ENCODE measurements at places on chromosomes 12 and 14.

DNA sequence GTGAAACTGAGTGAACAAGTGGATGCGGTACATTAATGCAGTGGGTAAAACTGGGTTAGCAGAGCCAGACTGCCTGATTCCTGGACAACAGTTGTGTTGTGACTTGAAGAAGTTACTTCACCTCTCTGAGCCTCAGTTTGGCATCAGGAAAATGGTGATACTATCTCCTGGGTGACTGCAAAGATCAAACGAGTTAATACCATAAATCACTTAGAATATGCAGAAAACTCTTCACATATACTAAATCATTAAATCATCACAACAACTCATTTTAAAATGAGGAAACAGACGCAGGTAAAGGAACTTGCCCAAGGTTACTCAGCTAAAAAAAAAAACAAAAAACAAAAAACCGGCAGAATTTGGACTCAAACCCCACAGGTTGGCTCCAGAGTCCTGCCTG, 811 bp downstream of the MTERF2 start:
- no peak for DNase-seq

- no peak for DNase-seq
Measured at GRCh38 chr14:21019366-21019765, 5.5 kb downstream of the NDRG2 start.

- DNase-seq = no peak
Measured at GRCh38 chr14:104116756-104117340, 21.5 kb upstream of the KIF26A start.

DNA sequence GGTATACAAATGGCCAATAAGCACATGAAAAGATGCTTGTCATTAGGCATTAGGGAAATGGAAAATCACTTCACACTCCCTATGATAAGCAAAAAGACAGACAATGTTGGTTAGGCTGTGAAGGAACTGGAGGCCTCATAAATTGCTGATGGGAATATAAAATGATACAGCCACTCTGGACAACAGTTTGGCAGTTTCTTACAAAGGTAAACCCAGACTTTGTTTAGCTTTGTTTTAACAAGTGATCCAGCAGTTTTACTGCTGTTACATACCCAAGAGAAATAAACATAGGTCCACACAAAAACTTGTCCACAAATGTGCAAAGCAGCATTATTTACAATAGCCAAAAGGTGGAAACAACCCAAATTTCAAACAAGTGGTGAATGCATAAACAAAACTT, 5.4 kb downstream of the RPS6KA5 start:
- DNase-seq = no peak

- no peak for DNase-seq
Measured at GRCh38 chr12:91053951-91054715, 3.7 kb downstream of the KERA start.

- DNase-seq = peak; percentile 60
Measured at GRCh38 chr12:6340032-6340638, 1.7 kb downstream of the TNFRSF1A start.

DNA sequence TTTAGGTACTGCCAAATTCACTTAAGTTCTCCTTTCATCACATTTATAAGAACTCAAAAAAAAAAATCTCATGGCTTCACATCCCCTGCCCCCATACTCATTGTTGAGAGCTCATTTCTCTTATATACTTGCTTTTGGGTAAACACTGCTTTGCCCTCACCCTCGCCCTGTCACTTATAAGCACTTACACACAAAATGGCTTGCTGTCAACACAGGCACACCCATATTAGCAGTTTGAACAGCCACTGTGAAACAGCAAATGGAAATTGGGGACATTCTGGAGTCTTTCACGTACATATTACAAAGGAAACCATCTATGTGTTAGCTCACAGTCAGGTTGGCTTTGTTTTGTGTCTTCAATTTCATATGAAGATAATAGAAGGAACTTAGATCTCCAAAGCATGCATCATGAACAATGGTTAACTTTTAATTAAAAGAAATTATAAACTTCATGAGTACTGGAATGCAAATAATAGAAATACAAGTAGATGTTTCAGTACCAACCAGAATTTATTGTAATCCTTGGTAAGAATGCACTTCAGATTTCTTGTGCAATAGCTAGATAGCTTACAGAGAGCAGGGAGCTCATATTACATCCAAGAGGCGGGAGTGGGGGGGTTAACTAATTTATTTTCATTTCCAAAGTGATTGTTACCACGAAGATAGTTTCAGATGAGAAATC, 272.2 kb downstream of the ALG10B start:
- no peak for DNase-seq

DNA sequence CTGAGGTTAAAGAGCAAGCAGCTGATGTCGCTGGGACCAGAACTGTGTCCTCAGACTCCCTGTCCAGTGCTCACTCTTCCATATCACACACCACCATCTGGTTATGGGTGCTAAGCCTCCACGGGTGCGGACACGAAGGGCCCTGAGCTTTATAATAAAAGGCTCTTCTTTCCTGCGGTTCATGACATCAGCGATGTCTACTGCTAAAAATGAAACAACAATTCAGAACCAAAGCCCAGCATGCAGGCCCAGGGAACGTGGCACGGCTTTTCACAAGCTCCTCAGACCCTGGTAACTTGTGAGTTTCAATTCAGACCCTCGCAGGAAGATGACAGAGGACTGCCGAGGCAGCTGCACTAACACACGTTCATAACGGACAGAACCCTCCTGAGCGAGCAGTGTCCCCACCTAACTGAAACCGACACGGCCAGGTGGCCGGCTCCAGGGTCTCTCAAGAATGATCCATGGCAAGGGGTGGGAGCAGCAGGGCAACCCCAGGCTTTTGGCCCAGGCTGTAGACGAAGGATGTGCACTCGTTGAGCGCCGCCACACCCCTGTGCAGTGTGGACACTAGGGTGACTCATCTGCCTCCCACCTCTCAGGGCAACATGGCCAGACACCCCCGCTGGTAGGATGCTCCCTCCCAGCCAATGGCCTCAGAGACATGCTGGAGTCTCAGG, 180.3 kb downstream of the CALM1 start:
- no peak for DNase-seq

Measured in AG04450 (cell line).